ENCODE measurements at places on chromosomes 5 and 9. TPM values are rescaled to one million over a fixed set of nuclear protein-coding genes. Genes with fewer than 3 reads are reported as not detected.

- DNase-seq: no peak
Observed at GRCh38 chr5:126168785-126169184, 254.4 kb upstream of the GRAMD2B start.

PDE6A gene
- polyA plus RNA-seq: 0.14 TPM

DNA sequence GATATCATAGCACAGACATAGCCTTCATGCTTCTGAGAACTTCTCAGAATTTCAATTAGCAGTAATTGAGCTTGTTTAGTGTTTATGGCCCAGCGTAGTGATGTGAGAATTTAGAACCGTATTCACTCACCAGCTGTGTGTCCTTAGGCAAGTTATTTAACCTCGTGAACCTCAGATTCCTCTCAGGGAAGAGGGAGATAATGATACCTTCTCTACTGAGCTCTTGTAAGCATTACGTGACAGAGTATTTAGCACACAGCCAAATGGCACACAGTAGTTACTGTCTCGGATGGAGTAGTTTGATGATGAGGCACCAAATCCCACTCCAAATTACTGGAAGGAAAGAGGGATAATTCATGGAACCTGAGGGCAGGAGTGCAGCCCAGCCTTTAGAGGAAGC is 429.3 kb downstream of the CCDC171 start:
- no peak for DNase-seq

DNA sequence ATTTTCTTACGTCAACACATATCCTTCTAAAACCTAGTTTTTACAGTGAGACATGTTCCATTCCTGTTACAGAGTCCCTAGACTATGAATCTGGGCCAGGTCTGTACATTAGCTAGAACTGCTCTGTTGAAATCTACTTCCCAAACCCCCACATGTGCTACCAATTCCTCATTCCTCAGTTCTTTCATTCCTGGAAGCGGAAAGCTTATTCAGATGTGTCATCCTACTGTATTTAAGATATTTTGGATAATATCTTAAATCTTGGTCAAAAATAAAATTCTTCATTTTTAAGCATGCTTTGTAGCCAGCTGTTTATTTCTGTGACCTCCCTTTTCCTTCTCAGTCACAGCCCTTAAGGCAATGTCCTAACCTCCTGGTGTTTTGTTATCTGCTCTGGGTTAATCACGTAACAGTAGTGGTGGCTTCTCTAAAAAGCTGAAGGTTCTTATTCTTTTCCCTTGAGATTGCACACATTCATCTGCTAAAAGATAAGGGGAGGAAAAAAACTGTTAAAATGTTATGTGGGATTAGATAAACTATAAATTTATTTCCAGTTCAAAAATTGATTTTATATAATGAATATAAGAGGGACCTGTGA is 35.6 kb downstream of the GLRX start:
- DNase-seq: no peak

DNA sequence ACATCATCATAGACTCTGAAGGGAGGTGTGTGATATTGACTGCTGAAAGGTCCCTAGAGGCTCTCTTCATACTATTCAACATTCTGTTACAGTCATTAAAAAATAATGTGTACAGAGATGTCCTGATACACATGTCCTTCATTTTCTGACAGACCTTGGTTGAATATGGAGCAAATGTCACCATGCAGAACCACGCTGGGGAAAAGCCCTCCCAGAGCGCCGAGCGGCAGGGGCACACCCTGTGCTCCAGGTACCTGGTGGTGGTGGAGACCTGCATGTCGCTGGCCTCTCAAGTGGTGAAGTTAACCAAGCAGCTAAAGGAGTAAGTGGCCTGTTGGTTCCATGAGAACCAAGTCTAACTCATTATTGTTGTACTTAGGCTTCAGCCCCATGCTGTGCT is 132.4 kb downstream of the SNCAIP start:
- no peak for DNase-seq

- no peak for DNase-seq
Observed at GRCh38 chr9:133415170-133415569, 2.6 kb downstream of the REXO4 start.

DNA sequence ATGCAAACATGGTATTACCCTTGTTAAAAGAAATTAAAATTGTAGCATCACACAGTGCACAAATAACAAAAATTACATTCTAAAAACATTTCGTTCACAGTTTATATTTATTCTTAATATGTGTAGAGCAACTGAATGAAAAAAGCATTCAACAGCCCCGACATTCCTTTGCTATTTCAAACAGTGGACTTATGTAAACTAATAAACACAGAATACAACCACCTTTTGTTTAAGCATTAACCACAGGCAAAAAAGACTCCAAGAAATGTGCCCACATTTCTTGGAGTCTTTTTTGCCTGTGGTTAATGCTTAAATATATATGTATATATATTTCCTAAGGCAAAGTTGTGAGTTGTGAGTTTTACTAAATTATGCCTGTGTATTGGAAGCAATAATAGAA is 532.5 kb upstream of the DAP start:
- no peak for DNase-seq

DNA sequence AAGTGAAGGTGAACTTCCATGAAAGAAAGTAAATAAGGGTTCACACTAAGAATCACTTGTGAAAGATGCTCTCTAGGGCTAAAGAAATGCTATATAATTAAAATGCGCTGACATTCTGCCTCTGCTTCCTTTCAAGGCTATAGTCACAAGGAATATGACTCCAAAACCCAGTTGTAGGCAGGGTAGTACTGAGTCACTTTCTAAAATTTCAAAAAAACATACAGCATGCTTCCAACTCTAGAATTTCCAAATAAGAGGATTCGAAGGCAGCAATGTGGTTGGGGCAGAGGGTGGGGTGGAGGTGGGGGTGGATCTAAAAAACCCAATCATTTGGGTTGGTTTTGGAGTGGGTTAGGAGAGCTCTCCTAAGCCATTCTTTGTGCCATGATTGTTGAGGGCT is 84.6 kb downstream of the HMHB1 start:
- no peak for DNase-seq

PPP2CA gene
- polyA plus RNA-seq: 176 TPM

Data from renal cortex interstitium (tissue), 15 donors.